Stimulated activated CD4-positive, alpha-beta T cell treated with anti-CD3 and anti-CD28 coated beads, Interleukin-1b, Interleukin-23, amount 100 ng/mL, for 1 hour (primary cell): ENCODE measurements at places on chromosomes 1 and 21.

DNA sequence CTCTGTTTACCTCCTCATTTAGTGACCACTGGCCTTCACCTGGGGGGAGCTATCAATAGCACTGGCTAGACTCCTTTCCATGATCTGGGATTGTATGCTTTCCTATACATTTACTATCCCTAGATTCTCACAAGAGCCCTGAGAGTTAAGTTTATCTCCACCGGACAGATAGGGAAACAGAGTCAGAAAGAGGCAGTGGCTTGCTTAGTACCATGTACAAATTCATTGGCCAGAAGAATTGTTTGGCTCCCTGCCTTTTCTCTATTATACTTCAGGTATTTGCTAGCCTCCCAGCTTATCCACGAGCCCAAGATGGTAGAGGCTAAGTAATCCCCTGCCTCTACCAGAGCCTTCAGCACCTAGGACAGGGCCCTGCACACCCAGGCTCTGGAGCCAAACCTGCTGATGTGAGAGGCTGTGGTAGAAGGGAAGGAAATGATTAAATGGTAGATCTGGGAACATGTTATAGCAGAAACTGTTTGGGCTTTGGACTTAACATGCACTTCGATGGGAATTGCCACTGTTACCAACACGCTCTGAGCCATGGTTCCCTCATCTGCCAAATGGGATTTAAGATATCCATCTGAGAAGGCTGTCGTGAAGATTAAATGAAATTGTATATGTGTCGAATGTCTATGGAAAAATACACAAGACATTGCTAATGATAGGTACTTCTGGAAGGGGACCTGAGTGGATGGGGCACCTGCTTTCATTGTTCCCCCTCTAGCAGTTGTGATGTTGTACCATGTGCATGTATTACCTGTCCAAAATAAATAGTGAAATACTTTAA, 3.1 kb upstream of the BLACAT1 start:
- no peak for DNase-seq

- DNase-seq, result no peak
Observed at GRCh38 chr1:16352842-16353535, 709 bp upstream of the FBXO42 start.

- no peak for DNase-seq
Observed at GRCh38 chr1:87730274-87731216, 401.9 kb downstream of the LMO4 start.

GRCh38 chr1:242806324-242806723, 281.8 kb upstream of the PLD5 start:
- DNase-seq, result no peak

DNA sequence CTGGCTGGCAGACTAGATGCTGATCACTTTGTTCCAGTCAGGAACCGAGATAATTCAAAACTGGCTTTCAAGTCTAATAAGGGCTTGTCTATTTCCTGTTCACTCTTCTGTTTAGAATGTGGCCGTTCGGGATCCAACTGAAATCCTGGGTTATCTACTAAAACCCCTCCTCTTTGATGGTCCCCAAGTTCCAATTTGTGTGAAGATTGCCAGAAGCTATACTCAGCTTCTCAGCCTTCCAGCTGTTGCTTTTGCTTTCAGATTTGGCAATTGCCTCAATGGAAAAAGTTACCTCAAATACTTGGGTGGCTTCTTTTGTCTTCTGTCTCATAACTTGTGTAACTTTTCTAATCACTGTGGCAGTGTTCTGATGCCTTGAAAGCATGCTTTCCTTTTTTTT, 43.7 kb downstream of the BTBD8 start:
- no peak for DNase-seq

DNA sequence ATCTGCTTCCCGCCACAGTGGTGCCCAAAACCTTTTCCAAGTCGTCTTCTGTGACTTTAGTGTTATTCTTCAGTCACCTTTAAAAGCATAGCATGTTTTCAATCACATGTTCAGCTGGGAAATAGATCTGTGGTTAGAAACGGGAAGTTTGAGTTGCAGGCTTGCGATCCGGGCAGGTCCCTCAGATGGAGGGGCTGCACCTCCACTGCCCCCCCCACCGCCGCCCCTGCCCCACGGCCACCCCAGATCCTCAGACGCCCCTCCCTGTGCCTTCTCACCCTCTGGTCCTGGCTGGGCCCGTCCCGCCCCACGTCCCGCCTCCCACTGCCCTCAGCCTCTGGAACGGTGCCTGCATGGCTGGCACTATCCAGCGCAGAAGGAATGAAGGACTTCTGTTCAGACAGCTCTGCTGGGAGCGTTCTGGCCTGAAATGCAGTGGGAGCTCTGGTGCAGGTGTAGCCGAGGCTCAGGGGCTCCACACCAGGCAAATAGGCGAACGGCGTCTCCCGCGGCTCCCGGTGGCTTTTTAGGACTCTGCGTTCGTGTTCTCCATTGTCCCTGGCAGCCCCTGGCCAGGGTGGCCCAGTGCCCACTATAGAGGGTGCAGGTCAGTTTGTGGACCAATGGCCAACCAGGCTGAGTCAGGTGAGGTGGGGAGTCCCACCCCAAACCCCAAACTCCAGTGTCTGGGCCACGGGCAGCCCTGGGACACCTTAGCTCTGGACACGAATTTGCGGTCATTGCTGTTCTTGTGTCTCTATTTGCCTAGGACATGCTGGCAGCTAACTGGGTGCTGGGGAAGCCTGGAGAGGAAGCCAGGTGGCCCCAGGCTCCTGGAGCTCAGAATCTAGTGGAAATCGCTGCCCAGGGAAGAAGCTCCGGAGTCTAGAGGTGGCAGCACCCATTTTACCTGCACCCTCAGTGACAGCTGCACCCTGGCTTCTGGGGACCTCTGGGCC, 67.1 kb downstream of the FAAP20 start:
- DNase-seq, result no peak

- no peak for DNase-seq
Observed at GRCh38 chr1:230985711-230986110, 6.8 kb downstream of the ARV1 start.

GRCh38 chr21:30943243-30943642, 61.9 kb upstream of the KRTAP11-1 start:
- DNase-seq, result no peak

DNA sequence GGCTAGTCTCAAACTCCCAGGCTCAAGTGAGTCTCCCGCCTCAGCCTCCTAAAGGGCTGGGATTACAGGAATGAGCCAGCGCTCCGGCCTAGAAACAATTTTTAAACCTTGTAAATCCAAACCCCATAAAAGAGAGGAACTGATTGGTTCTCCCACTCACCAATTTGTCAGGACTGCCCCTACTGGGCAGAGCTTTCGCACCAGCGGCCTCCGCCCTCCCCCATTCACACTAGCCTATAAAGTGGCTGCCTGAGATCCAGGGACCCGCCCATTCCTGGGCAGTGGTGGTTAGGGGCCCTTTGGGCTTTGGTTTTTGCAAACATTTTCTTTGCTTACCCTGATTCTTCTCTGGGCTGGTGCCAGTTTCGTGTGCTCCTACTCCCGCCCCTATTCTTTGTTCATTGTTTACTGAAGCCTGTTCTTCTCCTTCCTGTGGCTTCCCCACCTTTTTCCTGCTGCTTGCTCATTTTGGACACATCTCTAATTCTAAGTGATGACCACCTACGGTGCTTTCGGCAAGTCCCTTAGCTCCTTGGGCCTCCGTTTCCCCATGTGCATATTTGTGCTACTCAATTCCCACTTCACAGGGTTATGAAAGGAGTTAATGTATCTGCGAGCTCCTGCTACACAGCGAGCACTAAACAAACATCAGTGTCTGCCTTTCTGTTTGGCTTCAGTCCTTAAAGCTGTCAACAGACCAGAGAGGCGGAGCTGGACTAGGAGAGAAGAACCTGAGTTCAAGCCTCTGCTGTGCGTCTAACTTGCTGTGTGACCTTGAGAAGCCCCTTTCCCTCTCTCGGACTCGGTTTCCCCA, 39.8 kb upstream of the CLIC4 start:
- DNase-seq, result no peak
